Naive B cell (primary cell): ENCODE measurements at places on chromosomes 5 and 9. TPM values are rescaled to one million over a fixed set of nuclear protein-coding genes. Genes with fewer than 3 reads are reported as not detected.
A peak's percentile ranks its signal among the peaks of the same experiment; 100 is the strongest.

The LECT2 gene
- polyA plus RNA-seq = not detected

The FBN2 gene
- polyA plus RNA-seq = not detected

- no peak for DNase-seq
- H3K4me3 ChIP-seq = peak overlapping the region; percentile 71
- H3K36me3 ChIP-seq = no peaks in the 10 kb centered on the region
- H3K27ac ChIP-seq = no peak overlapping the region
- H3K4me1 ChIP-seq = peaks cover 10% of the 10 kb centered on the region
- peaks cover 44% of the 10 kb centered on the region for H3K27me3 ChIP-seq
Measured at GRCh38 chr9:86944796-86945727, 2.2 kb downstream of the GAS1 start.

DNA sequence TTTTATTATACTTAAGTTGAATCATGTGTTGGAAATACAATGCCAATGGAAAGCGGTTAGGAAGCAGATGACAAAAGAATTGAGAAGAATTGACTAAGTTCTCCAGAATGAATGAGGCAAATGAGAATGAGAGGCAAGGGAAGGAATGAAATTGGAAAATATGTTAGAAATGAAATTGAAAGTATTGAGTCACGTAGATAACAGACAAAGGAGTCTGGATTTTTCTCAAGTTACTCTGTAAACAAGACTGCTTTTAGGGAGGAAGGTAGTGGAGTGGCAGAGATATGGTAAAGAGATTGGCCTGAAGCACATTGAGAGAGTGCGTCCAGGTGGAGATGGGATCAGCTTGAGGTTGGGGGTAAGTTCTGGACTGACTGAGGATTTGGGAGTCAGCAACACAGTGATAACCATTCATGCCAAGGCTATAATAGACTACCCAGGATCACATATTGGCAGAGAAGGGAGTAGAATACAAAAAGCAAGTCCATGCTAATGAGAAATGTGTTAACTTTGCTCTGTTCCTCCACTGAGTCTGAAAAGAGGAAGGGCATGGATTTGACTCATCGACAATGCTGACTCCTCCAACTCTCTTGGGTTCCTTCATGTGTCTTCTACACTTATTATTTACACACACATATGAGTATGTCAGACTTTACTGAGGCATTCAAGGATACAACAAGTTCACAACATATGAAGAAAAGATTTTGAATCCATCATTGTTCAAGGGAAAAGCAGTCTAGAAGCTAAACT, 814.2 kb upstream of the ZNF608 start:
- H3K4me3 ChIP-seq = no peak overlapping the region
- no peak overlapping the region for H3K27ac ChIP-seq
- DNase-seq = no peak
- H3K27me3 ChIP-seq = no peaks in the 10 kb centered on the region
- no peaks in the 10 kb centered on the region for H3K36me3 ChIP-seq

- no peaks in the 10 kb centered on the region for H3K27me3 ChIP-seq
- no peak overlapping the region for H3K27ac ChIP-seq
- DNase-seq = no peak
- H3K4me1 ChIP-seq = peaks cover 40% of the 10 kb centered on the region
- H3K4me3 ChIP-seq = peak overlapping the region; percentile 9
Measured at GRCh38 chr5:1797103-1797800, 2.4 kb downstream of the MRPL36 start.

GRCh38 chr9:114386886-114387679, 699 bp downstream of the AKNA start:
- peak overlapping the region; percentile 97 for H3K4me3 ChIP-seq
- peaks cover 13% of the 10 kb centered on the region for H3K36me3 ChIP-seq
- H3K4me1 ChIP-seq = peaks cover 85% of the 10 kb centered on the region
- H3K27me3 ChIP-seq = no peaks in the 10 kb centered on the region

DNA sequence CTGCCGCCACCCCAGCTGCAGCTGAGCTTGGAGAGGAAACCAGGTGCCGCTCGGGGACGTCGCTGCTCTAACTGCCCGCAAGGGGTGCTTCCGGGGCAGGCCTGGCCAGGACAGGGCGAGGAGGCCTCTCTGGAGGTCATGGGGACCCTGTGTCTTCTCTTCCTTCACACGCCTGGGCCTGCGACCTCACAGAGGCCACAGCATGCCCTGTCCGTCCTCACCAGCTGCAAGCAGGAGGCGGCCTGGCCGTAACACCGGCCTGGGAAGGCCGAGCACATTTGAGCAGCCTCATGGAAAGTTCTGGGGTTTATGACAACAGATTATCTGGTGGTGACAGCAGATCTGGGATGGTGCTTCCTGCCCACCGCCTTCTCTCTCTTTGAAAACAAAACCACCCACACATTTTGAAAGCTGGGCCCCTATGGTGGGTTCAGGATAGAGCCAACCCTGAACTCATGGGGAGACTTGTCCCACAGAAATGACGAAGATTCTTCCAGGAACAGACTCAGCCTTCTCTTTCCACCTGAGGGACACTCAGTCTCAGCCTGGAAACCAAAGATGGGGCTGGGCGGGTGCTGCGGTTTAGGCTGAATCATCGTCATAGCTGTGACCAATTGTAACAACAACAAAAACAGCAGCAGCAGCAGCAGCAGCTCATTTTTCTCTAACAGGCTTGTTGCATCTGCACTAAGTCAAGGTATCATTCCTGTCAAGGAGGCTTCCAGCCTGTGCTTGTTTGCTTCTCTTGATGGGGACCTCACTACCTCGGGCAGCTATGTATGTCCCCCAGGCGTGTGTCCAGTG, 99.6 kb upstream of the RAPGEF1 start:
- peaks cover 51% of the 10 kb centered on the region for H3K27me3 ChIP-seq
- no peak overlapping the region for H3K4me3 ChIP-seq

The OR13C5 gene
- polyA plus RNA-seq = not detected

DNA sequence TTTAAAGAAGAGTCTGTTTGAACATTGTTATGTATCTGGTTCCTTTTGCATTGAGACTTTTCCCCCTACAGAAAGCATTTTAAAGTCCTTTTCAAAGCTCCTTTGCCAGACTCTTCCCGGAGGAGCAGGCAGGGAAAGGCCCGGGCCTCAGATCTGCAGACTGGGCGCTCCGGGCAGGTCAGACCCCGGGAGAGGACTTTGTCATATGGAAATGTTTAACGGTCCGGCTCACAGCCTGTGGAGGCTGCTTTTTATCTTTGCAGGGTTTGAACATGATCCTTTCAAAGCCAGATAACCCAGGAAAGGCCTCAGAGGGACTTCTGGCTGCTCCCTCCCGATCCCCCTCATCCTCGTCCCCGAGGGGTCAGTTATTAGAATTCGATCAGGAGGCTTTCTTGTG, 82.1 kb upstream of the IRX2 start:
- H3K27ac ChIP-seq = no peak overlapping the region
- no peak for DNase-seq
- H3K36me3 ChIP-seq = no peaks in the 10 kb centered on the region
- H3K4me3 ChIP-seq = no peak overlapping the region

DNA sequence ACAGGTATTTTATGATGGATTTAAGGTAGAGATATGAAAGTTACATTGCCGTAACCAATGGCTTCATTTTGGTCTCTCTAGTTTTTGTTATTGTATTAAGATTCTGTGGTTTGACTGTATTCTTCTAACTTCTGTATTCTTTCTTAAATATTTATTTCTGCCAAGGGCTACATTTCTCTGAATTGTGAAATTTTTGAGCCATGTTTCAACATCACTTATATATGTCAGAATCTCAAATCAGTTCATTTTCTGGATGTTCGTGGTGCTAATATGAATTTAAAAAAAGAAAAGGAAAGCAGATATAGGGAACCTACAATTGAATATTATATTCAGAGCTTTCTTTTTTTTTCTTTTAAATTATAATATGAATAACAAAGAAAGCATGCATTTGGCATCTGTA, 142.7 kb downstream of the ANXA1 start:
- no peak overlapping the region for H3K4me3 ChIP-seq
- H3K4me1 ChIP-seq = no peaks in the 10 kb centered on the region
- no peak overlapping the region for H3K27ac ChIP-seq
- no peak for DNase-seq

DNA sequence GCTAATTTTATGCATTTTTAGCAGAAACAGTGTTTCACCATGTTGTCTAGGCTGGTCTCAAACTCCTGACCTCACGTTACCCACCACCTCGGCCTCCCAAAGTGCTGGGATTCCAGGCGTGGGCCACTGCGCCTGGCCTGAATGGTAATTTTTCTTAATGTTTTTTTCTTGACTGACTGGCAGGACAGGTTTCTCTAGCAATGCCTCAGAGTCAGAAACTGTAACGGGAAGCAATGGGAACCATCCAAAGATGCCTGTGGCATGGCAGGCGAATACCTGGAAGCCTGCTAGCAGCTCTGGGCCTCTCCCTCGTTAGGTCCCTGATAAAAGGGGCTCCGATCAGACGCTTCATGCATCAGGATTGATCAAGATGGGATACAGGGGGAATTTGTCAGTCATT, 639.2 kb downstream of the NR2F1-AS1 start:
- H3K27ac ChIP-seq = no peak overlapping the region
- no peaks in the 10 kb centered on the region for H3K27me3 ChIP-seq
- no peak for DNase-seq
- H3K36me3 ChIP-seq = no peaks in the 10 kb centered on the region
- no peaks in the 10 kb centered on the region for H3K4me1 ChIP-seq

The FOXD4L6 gene
- not detected for polyA plus RNA-seq

DNA sequence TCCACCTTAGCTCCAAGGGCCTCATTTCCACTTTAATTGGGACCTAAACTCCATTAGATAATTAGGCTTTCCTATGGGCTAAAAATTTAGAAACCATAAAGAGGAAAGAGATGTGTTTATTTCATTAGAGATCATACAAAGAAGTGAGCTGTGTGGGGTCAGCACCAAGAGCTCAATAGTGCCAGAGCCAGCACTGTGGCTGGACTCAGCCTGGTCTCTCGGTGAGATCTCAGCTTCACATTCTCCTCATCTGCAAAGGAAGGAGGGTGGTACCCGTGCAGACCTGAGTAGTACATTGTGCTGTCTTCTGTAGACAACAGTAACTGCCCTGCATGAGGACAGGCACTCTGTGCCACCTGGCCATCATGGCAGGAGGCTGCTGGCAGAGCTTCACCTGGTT, 136.1 kb upstream of the EPB41L4A start:
- H3K36me3 ChIP-seq = no peaks in the 10 kb centered on the region
- no peaks in the 10 kb centered on the region for H3K27me3 ChIP-seq
- peaks cover 5% of the 10 kb centered on the region for H3K4me1 ChIP-seq
- no peak overlapping the region for H3K27ac ChIP-seq

DNA sequence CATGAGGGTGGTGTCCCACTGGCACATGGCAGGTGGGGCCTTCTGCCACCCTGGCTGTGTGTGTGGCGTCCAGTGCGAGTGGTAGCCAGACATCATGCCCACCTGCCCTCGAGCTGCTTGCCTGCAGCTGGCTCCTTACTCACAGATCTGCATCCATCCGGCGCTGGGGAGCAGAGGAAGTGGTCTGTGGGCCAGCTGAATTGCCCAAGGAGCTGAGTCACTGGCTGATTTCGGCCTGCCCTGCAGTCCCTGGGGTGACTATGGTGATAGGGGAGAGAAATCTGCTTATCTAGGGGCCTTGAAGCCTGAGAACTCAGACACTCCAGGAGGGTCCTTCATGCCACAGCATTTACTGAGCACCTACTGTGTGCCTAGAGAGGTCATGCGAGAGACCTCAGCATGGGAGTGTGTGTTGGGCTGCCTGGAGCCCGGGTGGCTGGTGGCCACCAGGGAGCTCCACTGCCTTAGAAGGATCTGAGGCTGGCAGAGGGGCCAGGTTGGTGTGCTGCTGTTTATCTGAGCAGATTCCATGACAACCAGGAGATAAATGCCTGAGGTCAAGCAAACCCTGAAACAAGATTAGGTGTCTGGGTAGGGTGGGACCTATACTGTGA, 57.1 kb downstream of the SLC22A5 start:
- peak overlapping the region; percentile 83 for H3K4me3 ChIP-seq
- peak; percentile 36 for DNase-seq
- H3K27me3 ChIP-seq = no peaks in the 10 kb centered on the region
- H3K36me3 ChIP-seq = no peaks in the 10 kb centered on the region

DNA sequence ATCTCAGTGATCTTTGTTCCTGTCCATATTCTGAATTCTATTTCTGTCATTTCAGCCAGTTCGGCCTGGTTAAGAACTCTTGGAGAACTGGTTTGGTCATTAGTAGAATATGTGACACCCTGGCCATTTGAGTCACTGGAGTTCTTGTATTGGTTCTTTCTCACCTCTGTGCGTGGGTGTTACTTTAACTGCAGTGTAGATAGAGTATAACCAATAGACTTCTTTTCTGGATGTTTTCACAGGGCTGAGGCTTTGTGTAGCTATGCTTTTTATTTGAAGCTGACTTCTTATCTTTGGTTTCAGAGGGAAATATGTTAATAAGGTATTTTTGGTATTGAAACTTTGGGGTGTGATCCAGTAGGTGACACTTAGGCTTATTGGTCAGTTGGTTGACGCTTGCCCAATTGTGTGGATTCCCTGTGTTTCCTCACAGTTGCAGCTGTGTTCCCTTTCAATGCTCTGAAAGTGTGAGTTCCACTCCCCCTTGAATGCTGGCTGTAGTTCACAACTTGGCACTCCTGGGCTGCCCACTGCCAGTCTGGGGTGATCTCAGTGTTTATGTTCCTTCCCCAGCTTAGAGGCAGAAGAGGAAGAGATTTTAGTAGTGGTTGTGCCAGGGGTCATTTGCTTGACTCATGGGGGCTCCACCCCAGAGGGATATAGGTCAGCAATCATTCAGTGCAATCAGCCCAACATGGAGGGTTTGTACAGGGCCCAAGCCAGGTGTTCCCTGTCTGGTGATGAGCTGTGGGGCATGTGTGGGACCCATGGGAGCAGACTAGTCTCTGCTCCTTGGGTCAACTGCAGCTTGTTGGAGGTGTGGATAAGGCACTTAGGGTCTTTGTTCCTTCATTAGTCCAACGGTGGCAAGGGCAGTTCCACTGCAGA, 34.9 kb upstream of the TEK start:
- DNase-seq = no peak
- H3K36me3 ChIP-seq = peaks cover 23% of the 10 kb centered on the region
- H3K27me3 ChIP-seq = no peaks in the 10 kb centered on the region
- no peak overlapping the region for H3K4me3 ChIP-seq
- H3K27ac ChIP-seq = no peak overlapping the region

The GRIN3A gene
- polyA plus RNA-seq = 0.04 TPM
